ENCODE measurements at places on chromosomes 11 and 22. TPM values are rescaled to one million over a fixed set of nuclear protein-coding genes. Genes with fewer than 3 reads are reported as not detected.

- no peak for DNase-seq
These were observed 31.5 kb downstream of the ARVCF start for GRCh38 chr22:19984851-19985811.

The SLC17A6 gene
- polyA plus RNA-seq, result not detected

The IGLL5 gene
- not detected for polyA plus RNA-seq

The ADAMTS8 gene
- polyA plus RNA-seq, result 13.6 TPM
